ENCODE measurements at places on chromosomes 12 and 14. TPM values are rescaled to one million over a fixed set of nuclear protein-coding genes. Genes with fewer than 3 reads are reported as not detected.

The FOXM1 gene
- 45.8 TPM for total RNA-seq

The CYP27B1 gene
- total RNA-seq = 0.48 TPM

The ALDH1L2 gene
- total RNA-seq = 9.6 TPM

The CLEC2A gene
- total RNA-seq = not detected

The RFX4 gene
- not detected for total RNA-seq

The POTEM gene
- not detected for total RNA-seq

The C12orf50 gene
- total RNA-seq = not detected

The C14orf132 gene
- 7.4 TPM for total RNA-seq

The EPYC gene
- total RNA-seq = 5.6 TPM

The PIANP gene
- not detected for total RNA-seq

The IL31 gene
- total RNA-seq = not detected

The SMIM41 gene
- total RNA-seq = not detected

The ING4 gene
- total RNA-seq = 57.8 TPM

The MAP3K9 gene
- total RNA-seq = 2.7 TPM

The CEP170B gene
- total RNA-seq = 5.2 TPM
